DMS53 (cell line): ENCODE measurements at places on chromosomes 7 and 10.

DNA sequence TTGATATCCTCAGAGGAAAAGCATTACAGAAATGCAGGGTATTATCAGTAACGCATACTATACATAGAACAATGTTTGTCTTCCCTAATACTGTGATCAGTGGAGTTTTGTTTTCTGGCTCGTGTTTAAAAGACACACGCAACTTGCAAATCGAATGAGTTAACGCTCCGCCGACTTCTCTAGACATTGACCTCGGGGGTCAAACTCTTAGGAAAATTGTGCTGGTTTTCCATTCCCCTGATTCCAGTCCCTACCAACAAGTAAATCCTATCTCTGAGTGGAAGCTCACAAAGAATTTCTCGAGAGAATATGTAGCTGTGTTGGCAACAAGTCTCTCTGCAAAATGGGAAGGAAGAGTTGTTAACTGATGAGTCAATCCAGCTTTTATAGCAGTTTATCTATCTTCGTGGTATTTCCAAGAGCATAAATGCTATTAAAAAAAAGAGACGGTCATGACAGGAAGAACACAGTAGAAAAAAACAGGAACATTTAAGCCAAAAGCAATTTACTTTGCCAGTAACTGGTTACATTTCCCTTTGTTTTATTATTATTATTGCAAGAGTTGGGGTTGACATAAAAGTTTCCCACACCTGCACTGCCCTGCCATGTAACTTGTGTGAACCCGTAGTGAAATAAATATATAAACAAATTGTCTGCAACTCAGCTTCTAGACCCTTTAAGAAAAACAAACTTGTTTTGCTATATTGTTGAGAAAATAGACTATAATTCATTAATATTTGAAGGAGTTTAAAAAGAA, 144.4 kb downstream of the ARID5B start:
- no peak for DNase-seq

DNA sequence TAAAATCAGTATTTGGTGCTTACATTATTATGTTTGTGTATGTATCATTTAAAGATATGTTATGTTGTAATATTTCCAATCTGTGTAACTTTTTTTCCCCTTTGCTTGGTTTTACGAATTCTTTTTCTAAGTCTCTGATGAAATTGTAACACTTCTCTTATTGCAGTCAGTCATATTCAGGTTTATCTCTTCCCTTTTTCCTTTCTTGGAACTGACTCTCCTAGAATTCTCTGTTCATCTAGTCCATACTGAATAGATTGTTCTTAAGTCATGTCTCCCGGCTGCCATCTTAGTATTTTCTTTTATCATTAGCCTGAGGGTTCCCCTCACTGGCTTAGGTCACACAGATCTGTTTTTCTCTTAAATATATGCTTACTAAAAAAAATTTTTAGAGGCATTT, 44.6 kb downstream of the PHTF2 start:
- DNase-seq, result no peak

GRCh38 chr10:78684947-78685346, 383.8 kb upstream of the ZMIZ1 start:
- DNase-seq, result no peak

DNA sequence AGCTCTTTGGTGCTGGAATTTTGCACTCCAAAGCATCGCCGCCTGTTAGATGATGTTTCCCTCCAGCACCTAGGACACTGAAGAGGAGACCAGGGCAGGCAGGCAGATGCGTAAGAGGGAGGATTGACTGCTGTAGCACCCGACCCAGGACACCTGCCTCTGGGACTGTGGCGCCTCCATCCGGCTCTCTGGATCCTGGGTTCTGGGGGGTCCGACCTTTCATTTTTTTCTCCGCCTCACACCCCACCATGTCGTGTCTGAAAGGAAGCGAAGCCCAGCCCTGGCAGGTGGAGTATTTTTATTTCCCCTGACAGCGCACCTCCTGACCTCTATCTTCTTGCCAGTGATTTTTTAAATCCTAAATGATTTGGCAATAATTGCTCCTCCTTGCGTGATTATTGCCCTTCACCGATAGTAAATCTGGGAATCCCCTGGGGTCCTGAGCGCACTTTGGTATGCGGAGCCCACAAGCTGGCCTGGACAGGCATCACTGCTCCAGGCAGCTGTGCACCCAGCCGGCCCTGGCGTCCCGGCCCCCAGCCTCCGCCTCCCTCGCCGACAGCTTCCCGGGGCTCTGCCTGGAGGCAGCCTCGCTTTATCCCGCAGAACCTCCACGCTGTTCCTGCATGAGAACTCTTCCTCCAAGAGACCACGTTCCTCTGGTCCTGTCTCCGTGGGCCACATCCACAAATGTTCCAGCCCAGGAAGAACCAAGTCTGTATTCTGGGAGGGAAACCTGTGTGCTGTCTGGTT, 48.4 kb downstream of the LHPP start:
- DNase-seq, result no peak

- DNase-seq, result no peak
Observed at GRCh38 chr7:2894118-2894940, 50.2 kb upstream of the GNA12 start.
